T-helper 9 cell (primary cell): ENCODE measurements at places on chromosomes 2 and 18.

DNA sequence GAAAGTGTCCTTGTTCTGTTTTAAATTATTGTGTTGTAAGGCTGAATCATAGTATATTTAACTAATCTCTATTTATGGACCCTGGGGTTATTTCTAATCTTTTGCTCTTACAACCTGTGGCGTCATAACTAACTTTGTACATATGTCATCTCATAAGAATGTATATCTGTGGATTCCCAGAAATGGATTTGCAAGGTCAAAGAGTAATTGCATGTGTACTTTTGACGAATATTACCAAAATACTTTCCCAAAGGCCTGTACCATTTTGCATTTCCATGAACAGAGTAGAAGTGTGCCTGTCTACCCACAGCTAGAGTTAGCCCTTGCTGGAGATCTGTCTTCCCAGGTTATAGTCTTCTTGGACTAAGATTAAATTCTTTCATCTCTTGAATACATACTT is 42.8 kb downstream of the SEMA4F start:
- DNase-seq = no peak

- no peak for DNase-seq
Observed at GRCh38 chr2:160282063-160282580, 82.0 kb upstream of the ITGB6 start.

DNA sequence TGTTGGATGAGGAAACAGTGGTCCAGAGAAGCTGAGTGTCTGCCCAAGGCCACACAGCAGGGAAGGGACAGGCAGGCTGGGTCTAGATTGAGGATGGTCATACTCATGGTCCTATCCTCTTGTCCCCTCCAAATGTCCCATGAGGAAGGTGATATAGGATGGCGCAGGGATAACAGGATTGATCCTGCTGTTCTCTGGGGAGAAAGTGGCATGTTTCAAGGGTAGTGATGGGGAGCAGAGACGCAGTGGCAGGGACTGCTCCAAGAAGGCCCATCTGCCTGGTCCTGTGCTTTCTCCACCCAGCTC is 24.6 kb downstream of the HS1BP3 start:
- DNase-seq = no peak

- no peak for DNase-seq
Observed at GRCh38 chr2:97993926-97994325, 1.8 kb downstream of the TMEM131 start.

DNA sequence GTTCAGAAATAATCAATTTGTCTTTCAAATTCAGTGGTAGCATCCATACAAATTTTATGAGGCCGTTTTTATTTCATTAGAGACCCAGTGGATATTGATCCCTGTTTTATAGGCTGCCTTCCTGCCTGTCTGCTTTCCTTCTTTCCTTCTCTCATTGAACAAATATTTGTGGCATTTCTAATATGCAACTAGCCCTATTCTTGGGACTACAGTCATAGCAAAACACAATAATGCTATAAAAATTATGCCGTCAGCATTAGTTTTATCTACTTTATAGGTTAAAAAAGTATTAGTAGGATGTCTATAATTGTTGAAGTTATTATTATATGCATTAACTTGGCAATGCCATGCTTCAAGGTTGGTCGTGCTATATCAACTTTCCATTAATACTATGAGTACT is 2037.8 kb upstream of the LRRTM1 start:
- no peak for DNase-seq
